ENCODE measurements at places on chromosomes 11 and 22.

- DNase-seq: peak; percentile 33
Observed at GRCh38 chr11:60265373-60266214, 14.9 kb upstream of the MS4A4A start.

- no peak for DNase-seq
Observed at GRCh38 chr22:28925916-28926315, 42.5 kb downstream of the ZNRF3 start.

- DNase-seq: no peak
Observed at GRCh38 chr11:66857234-66857926, 516 bp downstream of the LRFN4 start.

DNA sequence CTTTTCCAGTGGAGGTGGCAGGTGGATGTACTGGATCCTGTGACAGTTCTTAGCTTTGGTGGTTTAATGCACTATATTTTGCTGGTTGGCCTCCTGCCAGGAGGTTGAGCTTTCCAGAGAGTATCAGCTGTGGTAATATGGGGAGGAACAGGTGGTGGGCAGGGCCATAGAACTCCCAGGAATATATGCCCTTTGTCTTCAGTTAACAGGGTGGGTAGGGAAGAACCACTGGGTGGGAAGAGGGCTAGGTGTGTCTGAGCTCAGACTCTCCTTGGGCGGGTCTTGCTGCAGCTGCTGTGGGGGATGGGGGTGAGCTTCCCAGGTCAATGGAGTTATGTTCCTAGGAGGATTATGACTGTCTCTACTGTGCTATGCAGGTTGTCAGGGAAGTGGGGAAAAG lies 203.8 kb downstream of the DLG2 start:
- DNase-seq: no peak

- DNase-seq: no peak
Observed at GRCh38 chr22:29917052-29917902, 34.3 kb downstream of the MTMR3 start.

Data from CD4-positive, alpha-beta T cell treated with Interleukin-21 for 1 hour (primary cell).